HFF-Myc (cell line): ENCODE measurements at places on chromosomes 12 and 14.

DNA sequence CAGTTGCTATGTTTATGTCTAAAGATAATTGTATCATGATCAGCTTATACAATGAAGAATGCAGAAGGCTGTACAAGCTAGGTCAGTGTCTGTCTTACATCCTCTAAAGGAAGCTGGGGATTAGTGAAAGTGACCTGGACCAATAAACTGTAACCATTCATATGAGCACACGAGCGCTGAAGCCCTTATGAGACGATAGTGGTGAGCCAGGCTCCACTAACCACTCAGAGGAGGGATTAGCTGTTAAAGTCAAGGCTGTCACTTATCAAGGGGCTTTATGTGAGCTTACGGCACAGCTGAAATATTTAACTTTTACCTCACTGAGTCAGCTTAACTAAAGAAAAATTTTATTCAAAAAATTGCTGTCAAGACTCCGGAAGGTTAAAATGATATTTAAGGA is 30.3 kb downstream of the NDUFA12 start:
- peak; percentile 39 for DNase-seq

DNA sequence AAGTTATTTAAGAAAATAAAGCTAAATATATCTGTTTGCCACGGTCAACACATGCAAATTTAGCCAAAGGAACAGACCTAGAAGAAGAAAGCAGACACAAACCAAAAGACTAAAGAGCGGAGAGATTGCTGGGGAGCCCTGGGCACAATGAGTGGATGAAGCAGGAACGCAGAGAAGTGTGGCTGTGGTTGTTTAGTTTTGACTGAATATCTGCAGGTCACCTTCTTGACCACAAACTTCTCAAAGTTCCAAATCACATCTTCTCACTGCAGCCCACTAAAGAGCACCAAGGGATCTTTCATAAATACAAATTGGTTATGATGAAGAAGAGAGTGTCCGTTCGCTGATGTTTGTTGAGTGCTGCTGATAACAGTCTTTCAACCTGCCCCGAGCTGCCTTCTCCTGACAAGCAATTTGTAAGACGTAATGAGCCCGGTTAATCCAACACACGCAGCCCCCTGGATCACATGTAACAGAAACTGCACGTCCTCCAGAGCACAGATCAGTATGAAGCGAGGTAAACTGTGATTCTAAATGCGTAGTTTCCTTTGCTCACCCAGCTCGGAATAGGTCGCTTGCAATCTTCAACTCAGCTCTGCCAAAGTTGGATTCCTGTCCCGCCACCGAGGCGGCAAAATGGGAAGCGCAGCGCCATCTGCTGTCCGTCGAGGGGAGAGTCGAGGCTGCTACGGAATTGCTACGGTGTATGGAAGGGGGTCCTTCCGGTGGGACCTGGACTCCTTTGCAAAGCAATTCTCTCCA is 120.8 kb downstream of the GXYLT1 start:
- peak; percentile 20 for DNase-seq

DNA sequence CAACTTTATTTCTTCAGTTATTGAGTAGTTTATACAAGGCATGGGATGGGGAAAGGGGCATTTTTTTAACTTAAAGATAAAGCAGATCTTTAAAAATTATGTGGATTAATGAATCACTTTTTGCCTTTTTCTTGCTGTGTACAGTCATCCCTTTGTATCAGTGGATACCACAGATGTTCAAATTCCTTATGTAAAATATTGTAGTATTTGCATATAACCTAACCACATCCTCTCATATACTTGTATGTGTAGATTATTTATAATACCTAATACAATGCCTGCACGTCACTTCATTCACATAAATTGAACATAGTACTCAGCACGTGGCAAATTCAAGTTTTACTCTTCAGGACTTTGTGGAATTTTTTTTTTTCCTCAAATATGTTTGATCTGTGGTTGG is 66.5 kb upstream of the MON2 start:
- no peak for DNase-seq

DNA sequence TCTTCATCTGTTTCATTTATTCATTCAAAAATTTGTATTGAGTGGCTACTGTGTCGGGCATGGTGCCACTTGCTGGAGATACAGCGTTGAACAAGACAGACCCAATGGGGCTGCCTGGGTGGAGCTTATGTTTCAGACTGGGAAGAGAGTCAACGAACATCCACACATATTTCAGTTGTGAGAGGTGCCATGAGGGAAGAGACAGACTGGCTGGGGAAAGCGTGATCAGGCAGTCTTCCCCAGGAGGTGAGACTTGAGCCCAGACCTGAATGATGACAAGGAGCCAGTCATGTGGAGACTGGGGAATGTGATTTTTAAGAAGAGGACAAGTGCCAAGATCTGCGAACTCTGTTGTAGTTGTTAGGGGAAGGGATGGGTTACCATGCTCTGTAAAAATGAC is 12.2 kb downstream of the BICD1 start:
- DNase-seq, result no peak

DNA sequence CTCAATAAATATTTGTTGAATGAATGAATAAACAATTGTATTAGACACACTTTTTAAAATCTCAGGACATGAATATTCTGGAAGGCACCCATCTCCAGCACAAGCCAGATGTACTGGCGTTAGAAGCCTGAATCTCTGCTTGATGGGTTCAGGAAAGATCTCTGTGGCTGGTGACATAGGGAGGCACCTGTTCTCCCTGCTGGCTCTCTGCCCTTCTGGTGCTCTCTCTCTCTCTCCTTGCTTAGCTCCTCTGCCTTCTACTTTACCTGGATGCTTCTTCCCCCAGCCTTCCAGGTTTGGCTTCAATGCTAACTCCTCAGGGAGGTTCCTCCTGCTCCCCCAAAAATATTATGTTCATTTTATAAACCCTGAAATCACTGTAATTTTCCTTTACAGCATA is 1.5 kb downstream of the CYP46A1 start:
- no peak for DNase-seq

GRCh38 chr12:108449478-108449877 is 65.6 kb upstream of the FICD start:
- no peak for DNase-seq

DNA sequence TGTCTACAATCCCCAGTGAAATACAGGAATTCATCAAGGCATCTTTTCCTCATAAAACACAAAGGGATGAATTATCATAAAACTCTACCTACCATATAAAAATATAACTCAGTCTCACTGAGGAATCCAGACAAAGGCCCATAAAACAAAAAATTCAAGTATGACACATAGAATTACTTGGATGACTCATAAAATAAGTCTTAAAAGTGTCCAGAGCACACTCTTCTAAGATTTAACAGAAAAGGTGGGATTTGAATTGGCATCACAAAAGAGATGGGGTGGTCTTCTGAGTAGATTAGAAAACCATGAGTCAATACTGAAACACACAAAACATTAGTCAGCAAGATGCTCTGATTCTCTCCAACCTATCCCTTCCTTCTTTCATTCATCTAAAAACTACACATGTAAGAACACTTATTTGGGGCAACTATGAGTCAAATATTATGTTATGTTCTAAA is 202.7 kb upstream of the GARIN6 start:
- no peak for DNase-seq

DNA sequence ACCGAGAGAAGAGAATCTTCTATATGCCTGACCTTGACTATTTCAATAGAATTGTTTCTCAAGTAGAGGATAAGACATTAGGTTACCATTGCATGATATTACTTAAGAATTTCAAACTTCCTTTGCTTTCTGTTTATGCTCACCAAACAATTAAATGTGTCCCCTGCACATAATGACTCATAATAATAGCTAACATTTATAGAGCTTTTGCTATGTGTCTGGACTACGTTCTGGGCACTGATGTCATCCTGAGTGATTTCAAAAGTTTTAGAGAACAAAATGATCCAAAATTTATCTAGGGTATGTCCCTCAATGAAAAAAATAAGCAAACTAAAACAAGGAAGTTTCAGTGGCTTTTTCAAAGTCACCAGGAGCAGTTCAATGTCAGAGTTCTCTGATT is 38.8 kb downstream of the SLC15A5 start:
- DNase-seq, result no peak

DNA sequence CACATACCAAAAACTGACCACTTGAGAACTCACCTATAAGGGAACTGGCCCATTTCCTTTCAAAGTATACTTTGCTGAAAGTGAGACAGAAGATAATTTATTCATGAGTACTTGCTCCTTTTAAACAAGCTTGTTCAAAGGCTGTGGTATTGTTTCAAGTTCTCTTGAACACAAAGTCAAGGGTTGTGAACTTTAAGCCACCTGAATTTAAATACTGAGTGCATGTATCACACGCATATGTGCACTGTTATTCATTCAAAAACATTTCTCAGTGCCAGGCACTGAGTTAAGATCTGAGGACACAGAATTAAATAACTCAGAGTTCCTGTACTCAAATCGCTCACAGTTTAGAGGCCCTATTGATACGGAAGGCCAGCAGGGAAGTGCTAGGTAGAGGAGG is 19.1 kb upstream of the LDHB start:
- DNase-seq, result no peak

DNA sequence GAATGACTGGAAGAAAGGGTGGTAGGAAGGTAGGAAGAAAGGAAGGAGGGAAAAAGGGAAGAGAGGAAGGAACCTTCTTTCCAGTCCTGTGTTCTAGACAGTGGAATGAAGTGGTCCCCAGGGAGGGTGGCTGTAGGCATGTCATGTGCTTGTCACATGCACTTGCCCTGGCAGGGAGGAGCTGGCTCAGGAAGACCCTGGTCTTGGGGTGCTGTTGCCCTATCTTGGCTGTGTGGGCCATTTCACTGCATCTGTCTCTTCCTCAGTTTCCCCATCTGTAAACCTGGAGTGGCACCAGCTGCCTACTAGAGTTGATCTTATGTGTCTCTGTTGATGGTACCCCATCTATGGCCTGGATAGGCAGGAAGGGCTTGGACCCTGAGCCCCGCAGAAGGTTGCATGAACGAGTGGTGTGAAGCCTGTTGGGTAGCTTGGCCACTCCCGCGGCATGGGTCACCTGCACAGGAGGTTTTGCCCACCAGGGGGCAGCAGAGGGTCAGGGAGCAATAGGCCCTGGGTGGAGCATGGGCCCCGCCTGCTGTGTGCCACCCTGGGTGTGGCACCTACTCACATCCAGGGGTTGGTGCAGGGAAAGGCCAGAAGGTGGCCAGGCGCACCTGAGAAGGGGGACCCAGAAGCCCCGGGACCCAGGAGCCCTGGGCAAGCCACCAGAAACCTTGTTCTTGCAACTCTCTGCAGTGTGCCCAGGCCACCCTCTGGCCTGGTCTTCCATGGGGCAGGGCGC is 25.1 kb downstream of the MEG3 start:
- no peak for DNase-seq

DNA sequence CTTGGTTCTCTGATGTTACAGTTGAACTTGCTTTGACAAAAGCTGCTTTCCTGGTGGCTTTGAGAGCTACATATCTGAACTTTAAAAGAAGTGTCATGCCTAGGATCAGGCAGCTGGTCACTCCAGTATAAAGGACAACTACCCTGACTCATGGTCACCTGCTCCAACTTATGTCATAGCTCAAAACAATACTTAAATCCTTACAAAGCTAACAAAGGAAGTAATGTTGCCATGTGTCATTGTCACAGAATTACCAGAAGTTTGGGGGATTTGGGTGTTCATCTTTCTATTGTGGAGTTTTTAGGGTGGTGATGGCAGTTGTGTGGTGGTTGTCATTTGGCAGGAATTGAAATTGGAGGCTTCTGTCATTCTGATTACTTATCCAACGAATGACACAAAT is 1.8 kb upstream of the TCP11L2 start:
- no peak for DNase-seq

GRCh38 chr14:95533391-95533821 is 1.4 kb upstream of the GLRX5 start:
- no peak for DNase-seq

- no peak for DNase-seq
Observed at GRCh38 chr14:67358924-67359774, 455 bp downstream of the ATP6V1D start.

DNA sequence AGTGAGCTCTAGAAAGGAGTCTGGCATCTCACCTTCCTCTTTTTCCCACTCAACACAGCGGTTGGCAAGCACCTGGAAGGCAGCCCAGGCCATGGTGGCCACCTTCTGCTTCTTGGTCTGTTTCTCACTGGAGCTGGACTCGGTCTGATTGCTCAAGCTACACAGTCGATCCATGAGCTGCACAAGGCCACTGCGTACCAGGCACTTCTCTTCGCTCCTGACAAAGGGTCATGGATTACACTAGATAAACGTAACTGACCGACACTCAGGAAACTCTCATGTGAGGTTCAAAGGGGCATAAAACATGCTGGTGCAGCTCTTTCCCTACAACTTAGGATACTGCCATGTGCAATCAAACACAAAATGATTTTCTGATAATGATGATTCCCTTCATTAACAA is 113.7 kb downstream of the TRAFD1 start:
- DNase-seq, result no peak

DNA sequence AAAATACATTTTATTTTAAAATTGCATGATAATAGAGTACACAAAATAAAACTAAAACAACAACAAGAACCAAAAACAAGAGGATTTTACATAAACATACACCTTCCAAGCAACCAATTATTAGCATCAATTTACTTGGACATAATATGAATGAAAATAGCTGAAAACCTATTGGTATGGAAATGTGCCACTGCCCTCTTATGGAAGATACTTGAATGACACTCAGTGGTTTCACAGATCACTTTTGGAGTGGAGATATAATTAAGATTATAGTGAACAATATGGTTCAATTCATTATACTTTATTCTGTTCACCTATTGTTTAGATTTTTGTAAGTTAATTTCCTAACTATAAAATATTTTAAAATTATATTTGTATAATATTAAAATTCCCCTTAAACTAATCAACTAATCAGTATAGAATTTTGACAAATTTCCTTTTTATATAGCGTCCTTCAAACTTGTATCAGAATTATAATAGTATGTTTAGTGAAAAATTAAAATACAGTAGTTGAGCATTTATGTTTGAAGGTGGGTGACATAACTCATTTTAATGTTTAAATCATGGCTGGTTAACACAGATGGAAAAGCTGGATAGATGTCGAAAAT is 70.1 kb downstream of the SLC6A15 start:
- peak; percentile 55 for DNase-seq

DNA sequence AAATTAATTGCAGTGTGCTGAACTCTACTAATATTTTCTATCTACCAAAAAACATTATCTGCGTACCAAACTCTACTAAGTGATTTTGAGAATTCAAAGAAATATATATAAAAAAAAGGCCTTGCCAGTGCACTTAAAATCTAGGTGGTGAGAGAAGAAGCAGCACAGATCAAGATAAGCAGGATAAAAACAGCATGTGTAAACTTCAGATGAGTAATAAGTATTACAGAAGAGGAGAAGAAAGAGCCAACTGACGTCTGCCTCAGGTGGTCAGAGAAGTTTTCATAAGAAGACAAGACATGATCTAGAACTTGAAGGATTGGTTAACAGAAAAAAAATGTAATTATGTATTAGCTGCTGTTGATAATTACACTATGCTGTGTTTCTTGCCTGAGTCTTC is 166.4 kb downstream of the DUSP6 start:
- DNase-seq, result no peak

DNA sequence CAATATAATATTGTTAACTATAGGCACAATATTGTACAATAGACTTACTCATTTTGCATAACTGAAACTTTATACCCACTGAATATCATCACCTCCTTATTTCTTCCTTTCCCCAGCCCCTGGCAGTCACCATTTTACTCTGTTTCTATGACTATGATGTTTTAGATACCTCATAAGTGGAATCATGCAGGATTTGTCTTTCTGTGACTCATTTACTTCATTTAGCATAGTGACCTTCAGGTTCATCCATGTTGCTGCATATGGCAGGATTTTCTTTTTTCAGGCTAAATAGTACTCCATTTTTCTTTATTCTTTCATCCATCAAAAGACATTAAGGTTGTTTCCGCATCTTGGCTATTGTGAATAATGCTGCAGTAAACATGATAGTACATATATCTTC is 18.9 kb downstream of the USP15 start:
- no peak for DNase-seq

- no peak for DNase-seq
Observed at GRCh38 chr12:108600702-108601007, 2.8 kb upstream of the TMEM119 start.
